ENCODE measurements at places on chromosomes 11 and 22.

DNA sequence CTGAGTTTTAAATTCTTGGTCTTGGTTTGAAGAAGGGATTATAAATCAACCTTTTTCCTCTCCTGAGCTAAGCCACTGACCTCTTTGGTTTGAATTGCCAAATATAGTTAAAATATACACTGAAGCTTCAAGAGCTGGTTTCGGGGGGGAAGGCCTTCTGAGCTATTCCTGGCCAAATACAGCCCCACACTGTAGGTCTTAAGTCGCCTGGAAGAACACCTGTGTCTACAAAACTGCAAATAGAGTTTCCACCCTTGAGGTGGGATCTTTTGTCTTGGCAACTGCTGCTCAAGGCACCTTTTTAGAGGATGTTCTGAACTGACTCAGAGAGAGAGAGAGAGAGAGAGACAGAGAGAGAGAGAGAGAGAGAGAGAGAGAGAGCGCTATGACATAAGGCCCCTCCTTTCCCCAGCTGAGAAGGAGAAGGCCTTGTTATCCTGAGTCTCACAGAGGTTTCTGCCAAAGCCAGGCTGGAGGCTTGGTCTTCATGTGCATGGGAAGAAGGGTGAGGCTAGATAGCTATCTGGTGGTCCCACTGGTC lies 5.5 kb downstream of the ADM start:
- H3K27ac ChIP-seq: peak overlapping the region; percentile 0
- H3K36me3 ChIP-seq: no peaks in the 10 kb centered on the region
- peaks cover 21% of the 10 kb centered on the region for H3K27me3 ChIP-seq
- no peak for ATAC-seq
- H3K4me1 ChIP-seq: peaks cover 45% of the 10 kb centered on the region

GRCh38 chr11:76673176-76674142 lies 2.9 kb upstream of the LRRC32 start:
- H3K36me3 ChIP-seq: peaks cover 16% of the 10 kb centered on the region
- peak overlapping the region; percentile 62 for H3K4me3 ChIP-seq
- peak; percentile 10 for ATAC-seq
- peak overlapping the region; percentile 93 for H3K27ac ChIP-seq

- no peaks in the 10 kb centered on the region for H3K36me3 ChIP-seq
- H3K4me3 ChIP-seq: no peak overlapping the region
- no peaks in the 10 kb centered on the region for H3K4me1 ChIP-seq
- no peak overlapping the region for H3K27ac ChIP-seq
- no peak for ATAC-seq
Measured at GRCh38 chr11:118106789-118107335, 20.1 kb upstream of the SMIM35 start.

- H3K36me3 ChIP-seq: peaks cover 54% of the 10 kb centered on the region
- peaks cover 77% of the 10 kb centered on the region for H3K4me1 ChIP-seq
- no peak for ATAC-seq
- no peaks in the 10 kb centered on the region for H3K27me3 ChIP-seq
- H3K4me3 ChIP-seq: no peak overlapping the region
Measured at GRCh38 chr11:83011333-83012167, 60.1 kb downstream of the RAB30 start.

GRCh38 chr22:40400159-40400558 lies 29.8 kb downstream of the SGSM3 start:
- peak overlapping the region; percentile 50 for H3K4me3 ChIP-seq
- peaks cover 81% of the 10 kb centered on the region for H3K4me1 ChIP-seq
- no peaks in the 10 kb centered on the region for H3K27me3 ChIP-seq
- peaks cover 40% of the 10 kb centered on the region for H3K36me3 ChIP-seq

- H3K27ac ChIP-seq: no peak overlapping the region
- peaks cover 59% of the 10 kb centered on the region for H3K27me3 ChIP-seq
- no peaks in the 10 kb centered on the region for H3K36me3 ChIP-seq
- H3K4me1 ChIP-seq: no peaks in the 10 kb centered on the region
- no peak for ATAC-seq
Measured at GRCh38 chr11:70521475-70522308, 123.4 kb downstream of the CTTN start.
